ENCODE measurements at places on chromosomes 2 and 18.

DNA sequence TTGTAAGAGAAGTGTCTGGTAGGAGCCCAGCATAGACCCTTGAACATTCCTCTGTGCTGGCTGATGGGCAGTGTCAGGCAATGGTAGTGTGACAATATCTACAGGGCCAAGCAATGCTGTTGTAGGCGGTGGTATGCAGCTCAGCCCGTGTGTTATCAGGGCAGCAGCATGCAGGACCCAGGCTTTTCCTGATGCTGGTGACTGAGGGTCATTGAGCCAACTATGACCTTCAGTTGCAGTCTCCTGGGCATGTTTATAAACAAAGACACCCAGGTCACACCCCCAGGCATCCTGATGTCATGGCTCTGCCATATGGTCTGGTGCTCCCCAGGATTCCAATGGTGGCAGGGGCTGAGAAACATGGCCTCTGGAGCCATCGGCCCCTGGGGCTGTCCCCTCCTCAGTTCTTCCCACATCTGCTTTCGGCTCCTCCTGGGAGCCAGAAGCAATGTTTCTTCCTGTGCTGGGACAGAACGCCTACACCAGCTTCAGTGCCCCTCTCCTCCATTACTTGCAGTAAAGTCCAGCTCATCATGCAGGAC lies 518.0 kb upstream of the HS6ST1 start:
- no peak for DNase-seq

DNA sequence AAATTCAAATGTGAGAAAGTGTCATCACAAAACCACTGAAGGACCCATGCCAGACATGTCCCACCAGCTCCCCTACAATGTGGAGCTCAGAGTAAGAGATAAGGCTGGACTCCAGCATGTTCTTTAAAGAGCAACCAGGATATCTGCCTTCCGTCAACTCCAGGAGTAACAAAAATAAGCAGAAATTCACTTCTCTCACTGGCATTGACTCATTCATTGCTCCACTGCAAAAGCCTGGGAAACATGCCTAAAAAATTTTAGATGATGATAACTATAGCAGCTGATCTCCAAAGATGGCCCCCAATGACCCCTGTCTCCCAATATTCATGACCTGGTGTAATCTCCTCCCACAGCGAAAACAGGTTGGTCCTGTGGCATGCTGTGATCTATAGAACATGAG lies 314.5 kb downstream of the NCKAP5 start:
- DNase-seq = no peak

DNA sequence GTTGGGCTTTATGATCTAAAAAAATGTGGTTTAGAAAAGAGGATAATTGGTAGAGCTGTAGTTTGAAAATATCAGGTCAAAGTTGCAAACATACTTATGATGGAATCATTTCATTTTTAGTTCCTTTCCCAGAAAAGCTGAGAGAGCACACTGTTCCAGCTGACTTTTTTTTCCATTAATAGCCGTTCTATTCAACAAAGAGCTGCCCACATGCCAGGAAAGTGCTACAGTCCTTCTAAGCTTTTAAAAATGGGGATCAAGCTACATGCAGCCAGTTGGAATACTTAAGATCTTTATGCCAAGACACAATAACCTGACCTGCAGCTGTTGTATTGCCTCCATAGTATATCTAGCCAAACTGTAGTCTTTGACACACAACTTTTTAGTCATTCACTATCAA lies 111.5 kb downstream of the GALNT3 start:
- DNase-seq = no peak

DNA sequence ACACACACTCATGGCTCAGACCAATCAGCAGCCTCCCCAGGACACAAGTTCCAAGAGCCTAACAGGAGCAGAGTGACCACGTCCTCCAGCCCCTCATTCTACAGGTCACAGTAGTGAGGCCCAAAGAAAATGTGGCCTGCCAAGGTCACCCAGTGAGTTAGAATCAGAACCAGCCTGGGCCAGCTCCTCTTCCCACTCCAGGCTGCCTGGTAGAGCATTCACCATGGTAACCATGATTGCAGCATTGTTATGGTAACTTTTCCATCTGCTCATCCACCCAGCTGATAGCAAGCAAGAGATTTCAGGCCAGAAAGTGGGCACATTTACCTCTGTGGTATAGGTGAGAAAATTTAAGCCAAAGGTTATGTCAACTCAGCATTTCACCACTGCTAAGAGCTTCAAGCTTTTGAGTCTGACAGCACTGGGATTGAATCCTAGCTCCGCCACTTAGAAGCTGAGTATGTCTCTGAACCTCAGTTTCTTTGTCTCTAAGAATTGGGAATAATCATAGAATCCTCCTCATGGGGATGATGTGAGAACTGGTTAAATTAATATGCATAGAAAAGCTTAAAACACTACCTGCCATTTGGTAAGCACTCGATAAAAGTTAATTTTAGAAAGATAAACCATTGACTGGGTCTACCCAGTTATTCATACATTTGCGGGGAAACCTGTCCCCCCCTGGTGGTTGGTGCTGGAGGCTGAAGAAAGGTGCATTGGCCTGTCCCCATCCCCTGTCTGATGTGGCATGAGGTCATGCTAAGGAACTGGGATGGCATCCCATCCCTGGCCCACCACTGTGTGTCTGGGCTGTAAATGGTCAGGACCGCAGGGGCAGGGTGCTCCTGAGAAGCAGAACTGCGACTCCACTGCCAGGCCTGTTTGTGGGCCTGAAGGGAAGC lies 181.5 kb downstream of the KLHL29 start:
- DNase-seq = no peak

DNA sequence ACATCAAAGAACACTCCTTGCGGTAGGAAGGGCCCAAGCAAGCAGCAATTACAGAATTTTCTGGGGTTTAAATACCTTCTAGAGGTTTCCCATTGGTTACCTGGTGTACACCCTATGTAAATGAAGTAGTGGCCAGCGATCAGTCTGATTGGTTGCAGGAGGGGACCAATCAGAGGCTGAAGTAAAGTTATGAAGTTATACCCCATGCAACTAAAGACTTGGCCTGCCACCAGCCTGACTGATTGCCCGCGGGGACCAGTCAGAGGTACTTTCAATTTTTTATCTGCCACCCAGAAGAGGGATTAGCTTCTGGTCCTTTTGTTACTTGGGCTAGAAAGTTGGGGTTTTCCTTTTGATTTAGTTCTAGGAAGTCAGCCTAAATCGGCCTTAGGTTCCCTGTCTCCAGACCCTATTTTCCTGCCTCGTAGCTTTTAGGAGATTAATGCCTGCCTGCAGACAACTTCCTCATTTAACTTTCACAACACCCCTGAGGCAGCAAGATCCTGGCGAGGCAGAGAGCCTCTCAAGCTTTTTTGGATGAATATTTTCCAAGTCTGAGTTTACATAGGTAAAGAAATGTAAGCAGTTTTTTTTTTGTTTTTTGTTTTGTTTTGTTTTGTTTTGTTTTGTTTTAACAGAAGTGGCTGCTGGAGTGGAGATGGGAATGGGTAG lies 1.5 kb upstream of the DGUOK start:
- no peak for DNase-seq

GRCh38 chr2:10834068-10834655 lies 21.6 kb upstream of the PDIA6 start:
- no peak for DNase-seq

DNA sequence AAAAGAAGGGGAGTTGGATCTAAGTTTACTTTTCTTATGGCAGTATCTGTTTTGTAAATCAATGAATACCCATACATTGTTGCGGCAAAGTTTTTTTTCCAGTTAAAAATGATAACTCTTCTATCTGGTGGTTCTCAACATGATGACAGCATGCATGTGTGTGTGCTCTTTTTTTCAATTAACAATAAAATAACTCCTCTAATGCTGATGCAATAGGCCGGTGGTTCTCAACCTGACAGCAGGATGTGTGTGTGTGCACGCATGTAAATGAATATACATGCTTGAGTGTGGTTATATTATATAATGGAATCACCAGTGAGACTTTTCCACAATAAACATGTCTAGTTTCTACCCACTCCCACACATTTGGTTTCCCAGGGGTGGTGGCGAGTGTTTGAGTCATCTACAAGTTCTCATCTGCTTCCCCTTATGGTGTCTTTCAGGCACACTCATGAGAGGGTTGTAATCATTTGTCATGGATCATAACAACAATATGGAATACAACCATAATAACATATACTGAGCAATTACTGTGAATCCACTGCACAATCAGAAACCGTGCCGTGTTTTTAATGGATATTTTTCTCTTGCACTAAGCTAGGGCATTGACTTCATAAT lies 31.2 kb downstream of the PARD3B start:
- DNase-seq = no peak
